ENCODE measurements at places on chromosomes 16 and 17. TPM values are rescaled to one million over a fixed set of nuclear protein-coding genes. Genes with fewer than 3 reads are reported as not detected.
A peak's percentile ranks its signal among the peaks of the same experiment; 100 is the strongest.

AGRP gene
- not detected for total RNA-seq

SULT1A2 gene
- not detected for total RNA-seq

LITAFD gene
- total RNA-seq, result not detected

LDHD gene
- 11.8 TPM for total RNA-seq

PNPO gene
- 30.8 TPM for total RNA-seq

CDIPT gene
- 83.4 TPM for total RNA-seq

MYH2 gene
- total RNA-seq, result not detected

SHBG gene
- total RNA-seq, result not detected

PRSS33 gene
- total RNA-seq, result not detected

NPIPB6 gene
- total RNA-seq, result 1.5 TPM

C16orf54 gene
- not detected for total RNA-seq

DNA sequence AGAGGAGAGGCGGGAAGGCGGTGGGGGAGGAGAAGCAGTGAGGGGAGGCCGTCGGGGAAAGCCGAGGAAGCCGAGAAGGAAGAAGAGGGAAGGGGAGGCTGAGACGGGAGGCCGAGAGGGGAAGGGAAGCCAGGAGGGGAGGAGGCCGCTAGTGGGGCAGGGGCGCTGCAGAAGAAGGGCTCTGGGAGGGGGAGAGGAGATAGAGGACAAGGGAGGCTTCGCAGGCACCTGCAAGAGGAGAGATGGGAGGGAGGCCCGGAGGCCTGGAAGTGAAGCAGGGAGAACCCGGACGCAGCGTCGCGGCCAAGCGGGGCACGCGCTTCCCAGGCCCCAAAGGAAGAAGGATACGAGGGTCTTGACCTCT, 2.3 kb downstream of the C17orf58 start:
- DNase-seq, result no peak

- DNase-seq, result no peak
Measured at GRCh38 chr16:56108724-56109123, 82.6 kb upstream of the GNAO1 start.

GRCh38 chr17:45429339-45430005, 3.2 kb downstream of the ARHGAP27 start:
- DNase-seq, result no peak

- no peak for DNase-seq
Measured at GRCh38 chr17:39063681-39064069, 87.8 kb downstream of the PLXDC1 start.

DNA sequence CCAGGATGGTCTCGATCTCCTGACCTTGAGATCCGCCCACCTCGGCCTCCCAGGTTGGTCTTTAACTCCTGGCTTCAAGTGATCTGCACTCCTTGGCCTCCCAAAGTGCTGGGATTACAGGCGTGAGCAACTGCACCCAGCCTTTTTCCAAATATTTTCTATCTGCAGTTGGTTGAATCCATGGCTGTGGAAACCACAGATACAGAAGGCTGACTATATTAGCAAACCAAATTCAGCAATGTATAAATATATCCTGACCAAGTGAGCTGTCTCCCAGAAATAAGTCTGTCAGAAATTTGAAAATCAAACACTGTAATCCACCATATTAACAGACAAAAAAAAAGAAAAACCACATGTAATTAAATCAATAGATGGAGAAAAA, 9.6 kb downstream of the CFDP1 start:
- DNase-seq, result no peak

DNA sequence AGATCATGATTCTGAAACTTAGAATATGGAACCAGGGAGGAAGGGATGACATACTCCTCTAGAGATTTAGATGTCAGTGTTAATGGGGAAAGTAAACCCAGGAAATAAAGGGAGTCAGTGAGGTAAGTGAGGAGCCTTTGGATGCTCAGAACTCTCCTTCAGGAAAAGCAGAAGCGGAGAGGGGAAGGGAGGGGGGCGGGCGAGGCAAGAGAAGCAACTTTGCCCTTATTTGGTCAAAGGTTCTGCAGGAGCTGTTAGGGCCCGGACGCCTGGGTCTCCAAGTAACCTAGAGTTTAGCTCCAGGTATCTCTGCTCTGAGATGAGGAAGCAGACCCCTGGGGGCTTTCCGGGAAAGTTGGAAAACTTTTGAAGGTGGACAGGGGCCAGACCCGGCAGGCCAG, 1.3 kb downstream of the PFN1 start:
- DNase-seq, result no peak

DNA sequence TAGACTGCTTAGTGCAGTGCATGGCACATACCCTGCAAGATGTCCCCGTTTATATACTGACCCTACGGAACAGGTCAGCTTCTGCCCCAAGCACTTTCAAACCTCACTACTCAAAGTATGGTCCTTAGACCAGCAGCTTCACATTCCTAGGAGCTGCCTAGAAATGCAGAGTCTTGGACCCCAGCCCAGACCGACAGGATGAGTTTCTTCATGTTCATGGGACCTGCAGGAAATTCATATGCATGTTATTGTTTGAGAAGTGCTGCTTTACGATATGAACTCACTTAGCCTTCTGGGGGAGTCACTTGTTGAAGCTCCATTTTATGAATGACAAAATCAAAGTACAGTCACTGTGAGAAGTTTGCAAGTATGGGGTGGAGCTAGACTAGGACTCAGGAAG, 82.6 kb downstream of the DYNLRB2 start:
- no peak for DNase-seq

DNA sequence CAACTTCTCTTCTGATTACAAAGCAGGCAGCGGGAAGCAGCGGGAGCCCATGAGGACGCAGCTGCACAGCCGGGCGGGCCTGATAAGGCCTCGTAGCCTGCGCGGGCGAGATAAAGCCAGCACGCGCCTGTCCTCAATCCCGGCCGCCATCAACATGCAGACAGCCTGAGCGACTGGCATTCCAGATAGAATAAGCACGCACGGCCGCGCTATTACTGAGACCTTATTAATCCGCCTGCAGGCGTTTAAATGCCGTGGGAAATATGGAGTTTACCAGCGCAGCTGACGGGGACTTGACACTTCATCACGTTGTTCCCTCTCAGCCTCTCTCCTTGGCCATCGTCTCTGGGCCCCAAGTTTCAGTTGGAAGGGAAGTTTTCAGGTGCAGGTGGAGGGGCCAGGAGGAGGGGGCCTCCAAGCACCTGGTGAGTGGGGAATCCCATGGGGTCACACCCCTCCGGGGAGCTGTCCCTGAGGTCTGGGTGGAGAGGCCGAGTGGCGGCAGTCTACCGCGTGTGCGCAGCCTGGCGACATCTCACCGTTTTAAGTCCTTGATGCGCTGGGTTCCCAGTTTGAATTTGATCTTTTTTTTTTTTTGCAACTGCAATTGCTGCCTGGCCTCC, 27.3 kb upstream of the CBFA2T3 start:
- no peak for DNase-seq

- DNase-seq, result no peak
Measured at GRCh38 chr16:77033516-77033915, 157.5 kb upstream of the MON1B start.

GRCh38 chr17:12136243-12136642, 115.6 kb downstream of the MAP2K4 start:
- DNase-seq, result no peak

GRCh38 chr16:30570636-30571444, 674 bp downstream of the ZNF688 start:
- DNase-seq, result no peak

DNA sequence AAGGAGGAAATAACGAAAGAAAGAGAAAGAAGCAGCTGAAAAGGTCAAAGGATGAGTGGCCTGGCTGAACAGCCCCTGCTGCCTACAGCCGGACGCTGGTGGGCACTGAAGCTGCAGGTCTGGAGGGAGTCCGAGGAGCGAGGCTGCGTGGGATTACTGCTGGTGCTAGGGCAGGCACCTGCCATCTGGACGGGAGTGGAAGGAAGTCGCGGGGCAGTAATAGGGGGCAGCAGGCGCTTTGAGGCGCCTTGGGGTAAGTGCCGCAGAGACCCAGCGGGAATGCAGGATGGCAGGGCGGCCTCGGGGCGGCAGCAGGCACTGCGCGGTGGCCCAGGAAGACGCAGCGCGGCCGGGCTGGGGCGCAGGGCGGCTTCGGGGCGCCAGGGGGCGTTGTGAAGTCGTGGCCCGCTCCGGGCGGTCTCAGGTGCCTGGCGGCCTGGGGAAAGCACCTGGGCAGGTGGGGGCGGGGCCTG, 303 bp upstream of the SCNN1G start:
- DNase-seq, result peak; percentile 94

DNA sequence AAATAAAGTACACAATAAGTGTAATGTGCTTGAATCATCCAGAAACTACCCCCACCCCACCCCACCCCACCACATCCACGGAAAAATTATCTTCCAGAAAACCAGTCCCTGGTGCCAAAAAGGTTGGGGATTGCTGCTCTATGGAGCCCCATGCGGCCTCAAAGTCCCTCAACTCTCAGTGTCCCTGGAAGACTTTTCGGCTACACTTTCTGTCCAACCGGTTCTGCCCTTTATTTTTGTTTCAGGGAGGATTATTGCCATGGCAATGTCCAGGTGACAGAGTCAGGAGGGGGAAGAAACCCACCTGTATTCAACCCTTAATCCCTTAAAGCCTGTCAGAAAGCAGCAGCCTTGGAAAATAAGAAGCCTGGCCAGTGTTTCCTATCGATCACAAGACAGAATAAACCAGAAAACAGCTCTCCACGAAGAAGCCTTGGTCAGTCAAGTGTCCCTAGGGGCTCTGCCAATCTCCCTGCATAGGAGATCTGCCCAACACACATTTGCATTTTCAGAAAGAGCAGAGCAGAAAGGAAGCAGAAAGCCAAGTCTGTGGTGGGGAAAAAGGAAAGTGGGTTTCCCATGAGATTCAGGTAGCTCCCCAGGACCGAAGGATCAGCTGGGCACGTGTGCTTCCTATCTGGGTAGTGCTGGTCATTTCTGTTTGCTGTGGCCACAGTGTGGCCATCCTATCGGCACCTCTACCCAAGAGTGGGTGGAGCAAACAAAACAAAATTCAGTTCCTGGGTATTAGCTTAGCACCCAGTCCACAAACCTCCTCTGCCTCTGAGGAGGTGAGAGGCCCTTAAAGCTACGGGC, 342.7 kb downstream of the SOX9 start:
- no peak for DNase-seq

- peak; percentile 13 for DNase-seq
Measured at GRCh38 chr16:86257546-86257945, 252.8 kb upstream of the FOXF1 start.

DNA sequence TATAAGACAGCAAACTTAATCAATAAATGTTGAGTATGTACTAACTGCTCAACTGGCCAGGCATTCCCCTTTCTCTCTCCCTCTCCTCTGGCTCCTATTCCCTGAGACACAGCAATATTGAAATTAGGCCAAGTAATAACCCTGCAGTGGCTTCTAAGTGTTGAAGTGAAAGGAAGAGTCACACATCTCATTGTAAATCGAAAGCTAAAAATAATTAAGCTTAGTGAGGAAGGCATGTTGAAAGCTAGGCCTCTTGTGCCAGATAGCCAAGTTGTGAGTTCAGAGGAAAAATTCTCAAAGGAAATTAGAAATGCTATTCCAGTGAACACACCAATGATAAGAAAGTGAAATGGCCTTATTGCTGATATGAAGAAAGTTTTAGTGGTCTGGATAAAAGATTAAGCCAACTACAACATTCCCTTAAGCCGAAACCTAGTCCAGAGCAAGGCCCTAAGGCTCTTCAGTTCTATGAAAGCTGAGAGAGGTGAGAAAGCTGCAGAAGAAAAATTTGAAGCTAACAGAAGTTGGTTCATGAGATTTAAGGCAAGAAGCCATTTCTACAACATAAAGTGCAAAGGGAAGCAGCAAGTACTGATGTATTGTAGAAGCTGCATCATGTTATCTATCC, 35.4 kb upstream of the ABCC11 start:
- DNase-seq, result no peak

DNA sequence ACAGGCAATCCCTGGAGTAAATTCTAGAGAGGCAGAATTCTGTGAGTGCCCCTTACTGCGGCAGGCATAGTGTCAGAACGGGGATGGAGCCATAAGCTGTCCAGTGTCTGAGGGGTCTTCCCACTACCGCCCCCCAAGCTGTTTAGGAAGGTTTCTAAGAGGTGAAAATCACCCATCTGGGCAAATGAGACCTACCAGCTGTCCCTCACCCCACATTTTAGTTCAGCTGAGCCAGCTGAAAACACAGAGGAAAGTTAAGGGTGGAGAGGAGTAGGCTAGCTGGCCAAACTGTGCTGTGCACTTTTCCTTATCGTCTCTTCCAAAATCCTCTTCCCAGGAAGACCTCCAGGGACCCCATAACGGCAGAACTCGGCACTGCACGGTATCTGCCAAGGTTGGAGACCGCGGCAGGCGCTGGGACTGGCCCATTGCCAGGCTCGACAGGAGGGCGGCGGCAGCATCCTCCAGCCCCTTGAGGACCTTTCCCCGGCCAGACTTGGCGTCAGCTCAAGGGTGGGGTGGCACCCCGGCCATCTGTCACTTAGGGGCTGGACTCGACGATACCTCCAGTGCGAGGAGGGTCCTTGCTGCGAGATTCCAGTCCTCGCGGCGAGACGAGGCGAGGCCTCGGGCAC, 955 bp downstream of the ACLY start:
- DNase-seq, result peak; percentile 88

GRCh38 chr16:85582229-85582991, 30.7 kb upstream of the GSE1 start:
- DNase-seq, result no peak

DNA sequence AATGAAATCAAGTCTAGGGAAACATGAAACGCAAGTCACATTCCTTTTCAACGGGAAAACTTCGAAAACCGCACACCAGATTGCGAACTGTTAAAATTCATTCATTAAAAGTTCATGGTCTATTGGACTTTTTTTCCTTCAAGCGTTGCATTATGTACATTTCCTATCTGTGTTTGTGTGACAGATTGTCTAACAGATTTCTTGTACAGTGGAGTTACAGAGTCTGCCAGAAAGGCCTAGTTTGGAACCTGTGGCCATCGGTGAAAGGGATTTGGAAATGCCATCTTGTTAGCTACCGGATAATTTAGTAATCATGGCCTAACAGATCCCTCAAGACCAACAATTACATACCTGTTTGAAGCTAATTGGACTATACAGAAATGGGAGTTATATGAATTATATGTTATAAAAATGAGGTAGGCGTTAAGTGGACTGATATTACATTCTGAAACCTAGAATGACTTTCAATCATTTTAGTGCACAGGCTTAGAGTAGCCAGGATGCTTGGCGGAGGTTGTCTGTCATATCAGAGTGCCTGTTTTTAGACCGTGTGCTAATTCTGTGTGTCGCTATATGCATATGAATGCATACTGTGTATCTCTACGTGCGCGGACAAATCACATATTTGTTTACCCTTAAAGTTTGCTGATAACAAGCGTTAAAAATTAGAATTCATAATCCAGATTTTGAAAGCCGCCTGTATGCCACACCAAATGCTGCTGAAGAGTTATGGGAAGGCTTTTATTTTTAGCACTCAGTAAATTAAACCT, 885.4 kb upstream of the RBFOX1 start:
- no peak for DNase-seq

DNA sequence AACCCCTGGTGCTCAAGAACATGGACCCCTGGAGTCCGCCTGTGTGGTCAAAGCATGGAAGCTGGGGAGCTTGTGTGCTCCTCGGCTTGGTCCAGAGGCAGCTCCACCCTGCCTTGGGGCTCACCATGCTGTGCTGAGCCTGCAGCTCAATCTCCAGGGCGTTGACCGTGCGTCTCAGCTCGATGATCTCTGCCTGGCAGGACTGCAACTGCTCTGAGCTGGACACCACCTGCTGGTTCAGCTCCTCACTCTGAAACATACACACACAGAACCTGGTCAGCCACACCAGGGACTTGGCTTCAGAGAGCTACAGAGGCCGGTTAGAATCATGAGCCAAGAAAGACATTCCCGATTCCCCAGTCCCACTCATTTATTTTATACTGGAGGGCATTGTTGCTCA, 2.7 kb downstream of the KRT35 start:
- no peak for DNase-seq

Measured in lower leg skin (tissue), 4 donors.